ENCODE measurements at places on chromosomes 11 and 22.

- no peak for DNase-seq
Observed at GRCh38 chr11:86617502-86617901, 54.9 kb downstream of the ME3 start.

- DNase-seq = no peak
Observed at GRCh38 chr11:2796091-2796490, 89.5 kb downstream of the CDKN1C start.

DNA sequence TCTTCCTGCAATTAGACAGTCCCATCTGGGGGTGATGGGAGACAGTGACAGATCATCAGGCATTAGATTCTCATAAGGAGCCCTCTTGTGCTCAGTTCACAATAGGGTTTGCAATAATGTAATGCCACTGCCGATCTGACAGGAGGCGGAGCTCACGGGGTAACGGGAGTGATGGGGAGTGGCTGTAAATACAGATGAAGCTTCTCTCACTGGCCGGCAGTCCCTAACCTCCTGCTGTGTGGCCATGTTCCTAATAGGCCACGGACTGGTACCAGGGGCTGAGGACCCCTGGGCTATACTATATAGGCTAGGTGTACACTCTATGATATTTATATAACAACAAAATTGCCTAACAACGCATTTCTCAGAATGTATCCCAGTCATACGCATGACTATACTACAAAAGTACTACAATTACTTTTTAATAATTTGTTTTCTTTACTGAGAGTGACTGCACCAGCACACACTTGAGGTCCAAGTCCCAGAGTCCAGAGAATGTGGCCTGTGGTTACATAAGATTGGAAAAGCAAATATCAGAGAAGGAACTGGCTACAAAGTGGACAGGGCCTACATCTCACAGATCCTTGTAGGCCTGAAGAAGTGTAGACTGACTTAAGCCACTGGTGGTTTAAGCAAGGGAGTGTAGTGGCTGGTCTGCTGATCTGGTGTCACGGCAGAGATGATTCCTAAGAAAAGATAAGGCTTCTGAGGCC, 200.0 kb downstream of the LARGE1 start:
- no peak for DNase-seq

- no peak for DNase-seq
Observed at GRCh38 chr11:82731691-82732277, 1.9 kb downstream of the FAM181B start.

DNA sequence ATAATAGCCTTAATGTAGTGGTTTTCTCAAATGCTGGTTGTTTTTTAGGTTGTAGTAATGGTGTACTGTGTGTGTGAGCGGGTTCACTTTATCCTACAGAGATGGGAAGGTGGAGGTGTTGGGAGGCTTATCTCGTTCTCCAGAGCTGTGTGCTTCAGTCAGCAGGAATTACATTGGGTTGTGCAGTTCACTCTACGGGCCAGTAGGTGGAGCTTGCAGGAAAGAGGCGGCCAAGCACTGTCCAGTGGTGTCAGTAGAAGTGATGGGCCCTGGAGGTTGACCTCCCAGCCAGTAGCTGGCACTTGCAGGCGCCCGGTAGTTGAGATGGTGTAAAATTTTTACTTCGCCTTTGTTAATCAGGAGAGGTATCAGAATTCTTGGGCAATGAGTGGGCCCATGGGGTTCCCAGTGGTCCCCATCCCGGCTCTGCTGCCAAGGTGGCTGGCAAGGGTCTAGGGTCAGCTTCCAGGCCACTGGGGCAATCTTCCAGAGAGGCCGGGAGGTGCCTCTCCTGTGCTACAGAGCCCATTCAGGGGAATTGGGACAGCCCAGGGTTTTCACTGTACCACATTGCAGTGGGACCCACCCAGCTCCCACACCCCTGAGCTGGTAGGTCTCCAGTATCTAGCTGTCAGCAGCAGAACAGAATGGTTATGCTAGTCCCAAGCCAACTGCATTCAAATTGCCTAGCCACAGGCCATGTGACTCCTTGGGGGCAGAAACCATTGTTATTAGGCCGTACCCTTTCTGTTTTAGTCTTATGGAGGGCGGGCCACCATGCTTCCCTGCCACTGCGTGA, 43.9 kb downstream of the BIRC2 start:
- no peak for DNase-seq

- DNase-seq = no peak
Observed at GRCh38 chr22:26632422-26633155, 10.8 kb downstream of the CRYBA4 start.

DNA sequence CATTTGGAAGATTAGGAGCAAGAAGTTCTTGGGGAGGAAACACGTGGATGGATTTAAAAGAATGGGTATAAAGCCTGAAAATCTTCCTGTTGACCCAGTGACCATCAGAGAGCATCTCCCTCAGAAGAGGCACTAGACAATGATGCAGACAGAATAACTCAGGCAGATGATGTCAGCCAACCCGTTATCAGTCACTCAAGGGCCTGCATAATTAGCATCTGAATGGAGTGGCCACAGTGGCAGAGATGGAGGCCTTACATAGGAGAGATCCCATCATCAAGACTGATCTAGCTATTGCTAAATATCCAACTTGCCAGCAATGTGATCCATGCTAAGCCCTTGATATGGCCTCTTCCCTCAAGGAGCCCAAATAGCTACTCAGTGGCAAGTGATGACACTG, 70.7 kb upstream of the CD82 start:
- DNase-seq = no peak

- DNase-seq = no peak
Observed at GRCh38 chr22:38733329-38733723, 22.5 kb downstream of the SUN2 start.

DNA sequence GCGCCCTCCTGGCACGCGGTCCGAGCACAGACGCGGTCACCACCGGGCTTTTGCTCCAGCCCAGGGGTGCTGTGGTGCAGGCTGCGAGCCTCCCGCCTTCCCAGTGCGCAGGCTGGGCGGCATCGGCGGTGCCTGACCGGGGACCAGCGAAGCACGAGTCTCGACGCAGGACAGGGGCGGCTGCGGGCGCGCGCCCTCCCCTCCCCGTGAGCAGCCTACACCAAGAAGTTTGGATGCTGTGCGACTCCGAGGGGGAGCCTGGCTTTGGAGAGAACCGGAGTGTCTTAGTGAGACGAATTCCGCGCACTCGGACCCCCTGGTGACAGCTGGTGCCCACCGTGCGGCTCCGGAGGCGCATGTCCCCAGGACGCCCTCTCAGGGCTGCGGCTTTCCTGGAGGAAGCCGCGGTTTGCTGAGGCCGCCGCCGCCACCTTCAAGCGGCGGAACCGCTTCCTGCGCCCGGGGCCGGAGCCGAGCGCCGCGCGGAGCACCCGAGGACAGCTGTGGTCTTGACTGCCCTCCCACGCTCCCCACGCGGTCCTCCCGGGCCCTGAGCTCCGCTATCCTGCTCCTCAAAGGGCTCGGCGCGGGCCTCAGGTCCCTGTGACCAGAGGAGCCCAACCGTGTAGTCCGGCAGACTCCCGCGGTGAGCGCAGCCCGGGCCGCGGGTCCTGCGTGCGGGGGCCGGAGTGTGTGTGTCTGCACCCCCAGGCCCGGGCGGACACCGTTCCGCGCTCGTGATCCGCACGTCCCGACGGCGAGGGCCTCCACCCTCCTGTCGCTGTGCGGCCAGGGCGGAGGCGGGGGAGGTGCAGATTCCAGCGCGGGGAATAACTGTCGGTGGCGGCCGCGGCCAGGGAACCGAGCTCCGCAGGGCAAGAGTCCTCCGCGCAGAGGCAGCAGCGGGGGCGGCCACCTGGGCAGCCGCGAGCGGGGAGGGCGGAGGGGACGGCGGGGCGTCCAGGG, 1.7 kb downstream of the FGF3 start:
- DNase-seq = no peak

GRCh38 chr22:31079095-31079642, 1.9 kb upstream of the SMTN start:
- no peak for DNase-seq

- no peak for DNase-seq
Observed at GRCh38 chr22:35835267-35835997, 117.8 kb downstream of the APOL5 start.

DNA sequence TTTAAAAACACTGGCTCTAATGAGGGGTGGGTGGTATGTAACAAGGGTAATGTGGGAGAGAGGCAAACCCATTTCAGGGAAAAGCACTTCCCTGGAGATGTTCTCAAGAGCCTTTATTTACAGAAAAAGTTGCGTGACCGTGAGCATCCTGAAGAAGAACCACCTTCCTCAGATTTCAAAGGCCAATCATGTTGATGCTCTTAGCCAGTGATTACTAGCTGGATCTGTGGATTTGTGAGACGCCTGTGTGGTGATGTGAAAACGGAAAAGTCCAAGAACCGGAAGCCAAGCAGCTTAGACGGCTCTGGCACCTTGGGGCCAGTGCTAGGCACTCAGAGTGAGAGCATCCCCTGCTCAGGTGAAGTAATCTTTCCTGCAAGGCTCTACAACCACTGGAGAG, 12.6 kb upstream of the UBASH3B start:
- DNase-seq = no peak

- no peak for DNase-seq
Observed at GRCh38 chr22:30998329-30998728, 29.3 kb downstream of the TUG1 start.

- peak; percentile 10 for DNase-seq
Observed at GRCh38 chr11:121417055-121417551, 35.0 kb upstream of the SORL1 start.

DNA sequence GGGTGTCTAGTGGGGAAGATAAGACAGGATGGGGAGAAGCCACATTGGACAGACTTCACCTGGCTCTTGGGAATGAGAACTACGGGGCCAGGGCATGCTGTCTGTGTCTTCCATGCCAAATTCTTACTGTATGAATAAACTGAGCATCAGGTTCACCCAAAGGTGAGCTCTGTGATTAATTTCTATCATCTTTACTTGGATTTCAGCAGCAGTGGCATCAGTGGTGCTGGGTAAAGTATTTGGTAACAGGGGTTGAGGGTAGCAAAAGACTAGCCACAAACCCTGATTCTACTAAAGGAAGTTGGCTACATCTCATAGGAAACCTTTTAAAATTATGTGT, 38.8 kb downstream of the IRAG1 start:
- DNase-seq = no peak

DNA sequence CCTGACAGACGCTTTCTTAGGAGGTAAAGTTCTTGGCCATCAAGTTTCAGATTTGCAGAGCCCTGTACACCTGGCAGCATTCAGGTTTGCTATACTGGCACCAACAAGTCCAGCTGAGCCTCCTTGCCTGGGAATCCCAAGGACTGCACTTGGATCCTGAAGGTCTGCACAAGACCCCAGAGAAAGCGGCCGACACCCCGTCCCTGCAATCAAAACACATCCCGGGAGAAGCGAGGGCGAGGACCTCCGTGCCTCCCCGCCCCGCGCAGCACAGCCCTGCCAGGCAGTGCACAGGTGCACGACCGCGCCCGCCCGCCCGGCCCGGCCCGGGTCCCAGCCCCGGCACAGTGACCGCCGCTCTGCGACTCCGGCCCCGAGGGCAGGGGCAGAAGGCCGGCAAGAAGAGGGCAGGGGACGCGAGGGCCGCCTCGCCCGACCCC, 559 bp downstream of the MRTFA start:
- no peak for DNase-seq

GRCh38 chr22:45528046-45528445, 25.4 kb downstream of the FBLN1 start:
- DNase-seq = no peak

- DNase-seq = no peak
Observed at GRCh38 chr11:48170241-48171233, 46.1 kb upstream of the OR4B1 start.

GRCh38 chr11:75639762-75640181, 29.1 kb downstream of the MAP6 start:
- DNase-seq = no peak

- peak; percentile 67 for DNase-seq
Observed at GRCh38 chr11:33557201-33557600, 143.4 kb downstream of the C11orf91 start.

GRCh38 chr11:57353036-57353435, 14.9 kb downstream of the P2RX3 start:
- no peak for DNase-seq

DNA sequence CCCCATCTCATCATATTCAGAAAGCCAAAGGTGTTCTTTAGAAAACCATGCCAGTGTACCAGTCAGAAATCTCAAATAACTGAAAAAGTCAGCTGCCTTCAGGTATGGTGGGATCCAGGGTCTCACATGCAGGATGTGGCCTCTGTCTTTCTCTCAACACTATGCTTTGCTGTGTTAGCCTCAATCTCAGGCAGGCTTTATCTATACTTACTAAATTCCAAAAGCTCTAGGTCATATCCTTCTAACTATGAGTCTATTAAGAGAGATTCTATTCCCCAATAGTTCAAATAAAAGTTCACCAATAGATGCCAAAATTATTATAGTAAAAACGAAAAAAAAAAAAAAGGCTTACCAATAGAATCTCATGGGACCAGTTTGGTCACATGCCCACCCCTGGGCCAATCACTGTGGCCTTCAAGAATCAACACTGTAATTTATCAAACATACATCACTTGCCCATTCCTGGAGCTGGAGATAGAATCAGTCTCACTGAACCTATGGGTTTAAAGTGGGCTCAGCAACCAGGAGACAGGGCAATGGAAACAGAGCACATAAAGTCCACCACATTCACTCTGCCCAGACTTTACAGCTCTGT, 38.0 kb upstream of the APLNR start:
- no peak for DNase-seq

Measured in non-pigmented ciliary epithelial cell (primary cell).